ENCODE measurements at places on chromosomes 1 and 21. TPM values are rescaled to one million over a fixed set of nuclear protein-coding genes. Genes with fewer than 3 reads are reported as not detected.

ARHGEF16 gene
- 17.1 TPM for total RNA-seq

KRTAP13-2 gene
- total RNA-seq, result not detected

RAB7B gene
- 1.7 TPM for total RNA-seq

AKNAD1 gene
- 8.1 TPM for total RNA-seq

GRCh38 chr1:111484391-111485026, 10.7 kb downstream of the C1orf162 start:
- no peaks in the 10 kb centered on the region for H3K36me3 ChIP-seq
- H3K4me1 ChIP-seq, result peaks cover 7% of the 10 kb centered on the region
- H3K4me3 ChIP-seq, result no peak overlapping the region
- no peak for DNase-seq
- H3K27ac ChIP-seq, result no peak overlapping the region

GRCh38 chr1:85308833-85309350, 32.5 kb upstream of the BCL10 start:
- no peaks in the 10 kb centered on the region for H3K36me3 ChIP-seq
- H3K4me1 ChIP-seq, result no peaks in the 10 kb centered on the region
- DNase-seq, result no peak
- no peak overlapping the region for H3K4me3 ChIP-seq
- no peaks in the 10 kb centered on the region for H3K27me3 ChIP-seq

- no peak overlapping the region for H3K27ac ChIP-seq
- H3K4me3 ChIP-seq, result no peak overlapping the region
- DNase-seq, result no peak
- no peaks in the 10 kb centered on the region for H3K36me3 ChIP-seq
- H3K4me1 ChIP-seq, result peaks cover 4% of the 10 kb centered on the region
Observed at GRCh38 chr1:68202239-68202832, 30.0 kb downstream of the WLS start.

- no peak overlapping the region for H3K4me3 ChIP-seq
- no peaks in the 10 kb centered on the region for H3K36me3 ChIP-seq
- no peaks in the 10 kb centered on the region for H3K27me3 ChIP-seq
Observed at GRCh38 chr1:114997510-114998289, 31.9 kb upstream of the TSHB start.

GRCh38 chr1:178931858-178932551, 61.1 kb upstream of the ANGPTL1 start:
- DNase-seq, result peak; percentile 87
- H3K27ac ChIP-seq, result peak overlapping the region; percentile 42
- H3K4me1 ChIP-seq, result peaks cover 28% of the 10 kb centered on the region

DNA sequence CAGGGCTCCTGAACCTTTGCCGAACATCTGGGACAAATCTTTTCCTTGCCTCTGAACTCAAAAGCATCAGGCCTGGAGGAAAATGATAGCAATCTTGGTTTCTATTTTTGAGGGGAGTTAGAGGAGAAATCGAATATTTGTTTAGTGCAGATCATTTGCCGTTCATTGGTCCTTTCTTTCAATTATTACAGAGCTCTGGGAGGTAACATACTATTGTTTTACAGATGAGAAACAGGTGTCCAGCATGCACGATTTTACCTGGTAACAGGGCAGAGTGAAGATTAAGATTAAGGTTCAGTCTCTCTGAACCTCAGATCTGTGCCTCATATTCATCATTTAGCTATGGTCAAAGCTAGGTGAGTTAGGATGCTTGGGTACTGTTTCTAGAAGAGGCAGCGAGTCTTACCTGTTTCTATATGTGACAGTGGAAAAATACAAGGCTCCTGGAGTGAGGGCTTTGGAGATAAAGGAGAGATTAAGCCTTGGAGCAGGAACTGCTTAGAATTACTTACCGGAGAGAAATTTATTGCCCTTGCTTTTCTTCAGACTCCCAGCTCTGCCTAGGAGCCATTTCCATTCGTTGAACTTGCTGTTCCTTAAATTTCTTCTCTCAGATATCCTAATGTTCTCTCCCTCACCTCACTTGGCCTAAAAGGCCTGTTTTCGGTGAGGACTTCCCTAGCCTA, 1.4 kb downstream of the PRCC start:
- DNase-seq, result no peak
- no peaks in the 10 kb centered on the region for H3K27me3 ChIP-seq
- H3K36me3 ChIP-seq, result no peaks in the 10 kb centered on the region
- H3K4me3 ChIP-seq, result peak overlapping the region; percentile 87

- no peaks in the 10 kb centered on the region for H3K36me3 ChIP-seq
- peaks cover 52% of the 10 kb centered on the region for H3K4me1 ChIP-seq
- H3K4me3 ChIP-seq, result no peak overlapping the region
- no peak for DNase-seq
Observed at GRCh38 chr1:224500796-224501195, 66.2 kb upstream of the WDR26 start.

All from testis (tissue), 5 donors.